ENCODE measurements at places on chromosomes 12 and 14.
A peak's percentile ranks its signal among the peaks of the same experiment; 100 is the strongest.

DNA sequence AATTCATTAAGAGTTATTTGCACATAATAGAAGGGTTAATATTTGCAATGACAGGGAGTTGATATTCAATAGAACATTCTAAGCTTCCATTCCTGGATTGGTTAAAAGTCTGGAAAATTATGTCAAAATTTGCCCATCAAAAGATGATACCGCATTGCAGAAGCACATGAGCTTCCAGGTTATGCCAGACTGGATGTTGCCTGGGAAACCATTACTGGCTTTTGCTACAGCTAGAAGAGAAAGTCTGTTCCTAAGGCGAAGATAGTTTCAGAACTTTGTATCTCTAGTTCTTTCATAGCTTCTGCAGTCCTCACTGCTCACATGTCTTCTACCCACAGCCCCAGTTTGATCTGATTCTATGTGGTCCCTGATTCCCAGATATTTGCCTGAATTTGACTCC is 122.4 kb upstream of the AMIGO2 start:
- peak; percentile 2 for DNase-seq

- peak; percentile 84 for DNase-seq
These were observed 4.4 kb upstream of the DNAJC22 start for GRCh38 chr12:49342066-49342913.

DNA sequence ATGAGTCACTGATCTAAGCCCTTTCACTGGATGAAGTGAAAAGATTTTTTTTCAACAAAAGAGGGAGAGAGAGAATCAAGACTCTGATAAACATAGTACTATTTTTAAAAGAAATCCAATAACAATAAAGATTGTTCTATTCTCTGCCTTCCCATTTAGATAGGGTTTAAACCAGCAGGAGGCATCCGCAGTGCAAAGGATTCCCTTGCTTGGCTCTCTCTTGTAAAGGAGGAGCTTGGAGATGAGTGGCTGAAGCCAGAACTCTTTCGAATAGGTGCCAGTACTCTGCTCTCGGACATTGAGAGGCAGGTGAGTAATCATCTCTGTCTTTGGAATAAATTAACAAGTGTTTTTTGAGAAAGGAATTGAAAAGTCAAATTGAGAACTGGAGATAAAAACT is 124.9 kb downstream of the DERA start:
- DNase-seq, result no peak

DNA sequence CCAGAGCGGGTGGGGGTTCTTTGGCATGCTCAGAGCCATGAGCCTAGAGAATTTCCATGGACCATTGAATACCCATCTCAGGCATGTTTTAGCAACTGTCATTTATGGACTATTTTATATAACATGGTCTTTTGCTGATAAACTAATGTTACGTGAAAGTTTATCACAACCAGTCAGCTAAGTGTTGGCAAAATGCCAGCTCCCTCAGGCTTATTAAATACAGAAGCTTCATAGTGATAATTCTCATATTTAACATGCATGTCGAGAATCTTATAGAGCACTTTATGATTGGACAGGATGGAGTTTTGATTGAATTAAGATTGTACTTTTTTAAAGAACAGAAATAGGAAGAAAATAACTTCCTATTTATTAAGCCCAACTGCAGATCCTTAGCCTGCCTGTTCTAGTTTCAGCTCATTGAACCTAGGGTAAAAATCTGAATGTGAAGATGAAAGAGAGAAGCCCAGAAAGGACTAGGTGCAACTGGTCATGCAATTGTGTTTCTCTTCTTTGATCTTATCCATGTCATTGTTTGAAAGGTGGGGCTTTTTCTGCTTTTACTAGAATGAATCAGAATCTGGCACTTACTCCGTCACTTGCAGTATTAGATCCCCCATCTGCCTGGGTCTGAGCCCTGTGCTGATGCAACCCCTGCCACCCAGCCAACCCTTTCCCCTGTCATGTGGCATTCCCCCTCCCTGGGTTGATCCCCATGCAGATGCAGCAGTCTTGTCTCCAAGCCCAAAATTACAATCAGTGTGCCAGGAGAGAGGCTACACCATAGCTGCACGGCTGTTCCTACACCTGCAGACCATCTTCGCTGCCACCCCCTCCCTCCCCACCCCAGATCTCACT is 134.6 kb upstream of the EVL start:
- DNase-seq, result no peak

GRCh38 chr12:5013266-5013730 is 30.4 kb upstream of the KCNA5 start:
- no peak for DNase-seq

- DNase-seq, result no peak
These were observed 14.7 kb downstream of the RASAL1 start for GRCh38 chr12:113120670-113121370.

GRCh38 chr12:107779077-107779831 is 4.8 kb downstream of the ASCL4 start:
- DNase-seq, result no peak

- DNase-seq, result no peak
These were observed 972 bp downstream of the PTGDR start for GRCh38 chr14:52268279-52269061.

GRCh38 chr14:19947413-19948090 is 16.8 kb downstream of the OR4K1 start:
- DNase-seq, result no peak

- no peak for DNase-seq
These were observed 22.8 kb downstream of the CEP170B start for GRCh38 chr14:104887623-104888488.

GRCh38 chr12:57853864-57854556 is 7.5 kb upstream of the CTDSP2 start:
- DNase-seq, result no peak

- peak; percentile 61 for DNase-seq
These were observed 332.5 kb downstream of the DIO2 start for GRCh38 chr14:79878785-79879184.

DNA sequence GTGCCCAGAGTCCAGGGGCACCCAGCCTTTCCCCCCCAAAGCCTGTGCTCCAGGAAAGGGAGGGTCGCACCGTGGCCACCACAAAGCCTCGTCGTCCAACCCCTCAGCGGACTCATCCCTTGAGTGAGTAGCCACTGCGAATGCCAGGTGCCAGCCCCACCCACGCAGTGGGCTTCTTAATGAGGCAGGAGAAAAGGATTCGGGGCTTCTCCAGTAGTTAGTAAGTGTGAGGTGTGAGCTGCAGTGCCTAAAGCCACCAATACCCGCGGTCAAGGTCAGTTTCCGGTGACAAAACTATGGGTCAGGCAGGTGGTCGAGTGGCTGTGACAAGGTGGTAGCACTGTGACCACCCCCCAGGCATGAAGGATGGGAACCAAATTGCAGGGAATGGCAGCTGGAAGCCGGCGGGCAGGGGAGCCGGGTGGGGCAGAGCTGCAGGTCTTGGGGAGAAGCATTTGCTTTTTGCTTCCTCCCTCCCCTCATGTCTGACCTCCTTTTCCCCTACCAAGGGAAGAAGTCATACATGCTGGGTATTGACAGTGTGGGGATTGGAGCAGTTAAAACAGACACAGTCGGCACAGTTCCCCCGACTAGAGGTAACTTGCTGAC is 8.0 kb downstream of the RAN start:
- no peak for DNase-seq

GRCh38 chr12:10672231-10672868 is 1.5 kb downstream of the STYK1 start:
- no peak for DNase-seq

DNA sequence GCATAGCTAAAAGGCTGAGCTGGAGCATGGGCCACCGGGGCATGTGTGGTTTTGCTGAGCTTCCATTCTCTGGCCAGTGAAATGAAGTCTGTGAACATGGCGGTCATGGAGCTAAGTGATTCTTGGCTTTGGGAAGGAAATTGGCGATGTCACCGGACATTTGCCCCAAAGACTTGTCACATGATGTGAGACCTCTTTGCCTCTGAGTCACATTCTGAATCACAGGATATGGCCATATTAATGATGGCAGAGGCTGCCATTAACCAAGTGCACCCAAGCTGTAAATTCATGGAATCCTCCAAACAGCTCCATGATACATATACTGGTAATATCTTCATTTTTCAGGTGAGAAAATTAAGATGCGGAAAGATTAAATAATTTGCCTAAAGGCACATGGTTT is 27.4 kb upstream of the BATF start:
- DNase-seq, result no peak

DNA sequence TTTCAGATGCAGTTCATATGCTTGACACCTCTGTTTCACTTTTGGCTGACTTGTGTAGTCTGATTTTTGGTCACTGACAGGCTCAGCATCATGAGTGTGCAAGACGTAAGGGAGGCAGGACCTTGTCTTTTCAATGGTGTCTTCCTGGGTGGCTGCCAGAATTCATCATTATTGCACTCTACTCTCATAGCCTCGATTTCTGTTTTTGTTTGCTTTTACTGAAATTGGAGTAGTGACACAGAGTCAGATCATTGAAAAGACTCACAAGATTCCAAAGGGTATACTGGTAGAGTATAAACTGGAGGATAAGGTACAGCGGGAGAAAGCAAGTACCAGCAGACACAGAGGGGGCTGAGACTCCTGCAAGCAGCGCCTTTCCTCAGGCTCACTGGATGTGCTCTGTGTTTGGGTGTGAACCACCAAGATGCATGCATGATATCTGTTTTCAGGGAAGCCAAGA is 126.3 kb upstream of the FGD4 start:
- no peak for DNase-seq

GRCh38 chr12:116406529-116406928 is 129.0 kb upstream of the MED13L start:
- no peak for DNase-seq

- no peak for DNase-seq
These were observed 11.8 kb downstream of the GPR132 start for GRCh38 chr14:105053421-105053820.

DNA sequence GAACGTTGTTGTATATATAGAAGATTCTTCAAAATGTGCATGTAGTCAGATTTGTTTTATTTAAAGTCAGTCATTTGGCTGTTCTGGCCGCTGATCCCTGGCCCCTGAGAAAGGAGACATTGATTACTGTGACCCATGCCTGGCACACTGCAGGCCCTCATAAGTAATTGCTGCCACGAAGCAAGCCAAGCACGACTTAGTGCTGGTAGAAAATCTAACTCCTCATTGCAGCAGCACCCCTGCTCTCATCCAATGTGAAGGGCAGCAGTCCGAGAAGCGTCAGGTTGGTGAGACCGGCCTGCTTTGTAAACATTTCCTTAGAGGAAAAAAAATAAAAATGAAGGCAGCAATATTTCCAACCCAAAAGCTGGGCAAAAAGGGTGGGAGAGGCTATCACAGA is 22.8 kb upstream of the TMTC2 start:
- no peak for DNase-seq

DNA sequence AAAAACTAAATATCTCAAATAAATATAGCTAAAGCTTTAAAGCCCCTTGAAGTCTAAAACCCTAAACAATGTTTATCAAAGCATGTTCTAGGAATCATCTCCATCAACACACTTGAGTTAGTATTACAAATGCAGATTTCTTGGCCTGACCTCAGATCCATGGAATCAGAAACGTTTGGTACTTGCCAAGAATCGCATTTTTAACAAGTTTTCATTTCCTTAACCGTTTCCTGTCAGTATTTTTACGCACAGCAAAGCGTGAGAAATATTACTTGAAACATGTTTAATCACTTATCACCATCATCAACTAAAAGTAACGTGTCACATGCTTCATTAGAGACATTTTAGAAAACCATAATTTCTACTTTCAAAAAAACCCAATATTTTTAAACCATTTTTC is 9.7 kb downstream of the SLCO1C1 start:
- DNase-seq, result no peak
